ENCODE measurements at places on chromosomes 2 and 18. TPM values are rescaled to one million over a fixed set of nuclear protein-coding genes. Genes with fewer than 3 reads are reported as not detected.

KRTCAP3 gene
- total RNA-seq: 3.5 TPM

TLX2 gene
- not detected for total RNA-seq

GALNT3 gene
- total RNA-seq: 60.3 TPM

ADAM23 gene
- not detected for total RNA-seq

MYCN gene
- not detected for total RNA-seq

LBX2 gene
- total RNA-seq: 0.99 TPM

CHST10 gene
- total RNA-seq: 11.3 TPM

CCT7 gene
- total RNA-seq: 270 TPM

SDC1 gene
- total RNA-seq: 132 TPM

SLC14A1 gene
- total RNA-seq: 0.17 TPM

RBFA gene
- total RNA-seq: 47.1 TPM

SCTR gene
- not detected for total RNA-seq

TUBB8B gene
- total RNA-seq: not detected

MYO1B gene
- total RNA-seq: 157 TPM

MERTK gene
- 5.7 TPM for total RNA-seq

CHPF gene
- 73.8 TPM for total RNA-seq

FSIP2 gene
- under 0.01 TPM for total RNA-seq

Measured in renal cortical epithelial cell (primary cell).